ENCODE measurements at places on chromosomes 5 and 9.
A peak's percentile ranks its signal among the peaks of the same experiment; 100 is the strongest.

- H3K27me3 ChIP-seq: no peaks in the 10 kb centered on the region
- H3K4me3 ChIP-seq: no peak overlapping the region
- no peaks in the 10 kb centered on the region for H3K4me1 ChIP-seq
- no peak for DNase-seq
Observed at GRCh38 chr5:124456249-124456648, 290.2 kb downstream of the ZNF608 start.

DNA sequence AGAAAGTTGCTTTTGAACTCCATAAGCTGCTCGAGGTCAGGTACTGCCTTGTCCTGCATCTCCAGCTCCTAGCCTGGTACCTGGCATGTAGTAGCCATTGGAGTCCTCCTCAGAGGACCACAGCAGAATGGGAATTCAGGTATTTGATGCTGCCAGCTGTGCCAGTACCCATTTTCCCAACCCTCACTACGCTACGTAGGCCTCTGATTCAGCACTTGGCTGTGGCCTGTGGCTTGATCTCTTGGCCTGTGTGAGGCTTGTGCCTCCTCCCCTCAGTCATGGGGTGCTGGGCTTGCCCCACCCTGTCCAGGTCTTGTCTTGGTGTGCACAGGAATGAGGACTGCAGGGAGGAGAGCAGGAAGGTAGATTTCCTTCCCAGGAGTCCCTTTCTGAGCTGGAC lies 11.8 kb downstream of the OTULIN start:
- H3K36me3 ChIP-seq: no peaks in the 10 kb centered on the region
- no peak overlapping the region for H3K4me3 ChIP-seq
- H3K27ac ChIP-seq: no peak overlapping the region
- H3K27me3 ChIP-seq: no peaks in the 10 kb centered on the region
- DNase-seq: no peak

DNA sequence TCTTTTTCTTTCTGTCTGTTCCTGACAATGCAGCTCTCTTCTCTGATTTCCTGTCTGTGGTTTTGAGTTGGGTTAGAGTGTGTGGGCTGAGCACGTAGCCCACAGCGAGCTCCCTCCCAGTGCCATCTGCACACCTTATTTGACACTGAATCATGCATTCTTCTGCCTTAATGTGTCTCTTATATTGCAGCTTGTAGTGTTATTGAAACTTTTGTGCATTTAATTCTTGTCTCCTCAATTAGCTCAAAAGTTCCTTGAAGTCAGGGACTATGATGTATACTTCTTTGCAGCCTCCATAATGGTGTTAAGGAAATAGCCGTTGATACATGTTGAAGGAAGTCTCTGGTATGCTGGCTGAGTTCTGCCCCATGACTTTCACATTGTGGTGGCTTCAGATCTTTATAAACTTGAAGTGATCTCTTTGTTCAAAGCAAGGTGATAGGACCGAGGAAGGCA lies 576.2 kb upstream of the CLINT1 start:
- H3K27ac ChIP-seq: no peak overlapping the region
- DNase-seq: no peak
- H3K27me3 ChIP-seq: no peaks in the 10 kb centered on the region
- no peaks in the 10 kb centered on the region for H3K4me1 ChIP-seq

GRCh38 chr9:133914442-133915342 lies 77.4 kb downstream of the VAV2 start:
- DNase-seq: no peak
- H3K27me3 ChIP-seq: no peaks in the 10 kb centered on the region
- no peak overlapping the region for H3K4me3 ChIP-seq
- no peak overlapping the region for H3K27ac ChIP-seq

GRCh38 chr9:92422611-92423338 lies 1.5 kb downstream of the OMD start:
- peak overlapping the region; percentile 70 for H3K27ac ChIP-seq
- H3K36me3 ChIP-seq: no peaks in the 10 kb centered on the region
- H3K4me3 ChIP-seq: peak overlapping the region; percentile 24
- H3K4me1 ChIP-seq: no peaks in the 10 kb centered on the region
- H3K27me3 ChIP-seq: no peaks in the 10 kb centered on the region

- no peak for DNase-seq
- no peak overlapping the region for H3K4me3 ChIP-seq
- H3K27me3 ChIP-seq: no peaks in the 10 kb centered on the region
- no peaks in the 10 kb centered on the region for H3K4me1 ChIP-seq
- no peak overlapping the region for H3K27ac ChIP-seq
Observed at GRCh38 chr5:58394339-58394738, 65.5 kb downstream of the PLK2 start.

DNA sequence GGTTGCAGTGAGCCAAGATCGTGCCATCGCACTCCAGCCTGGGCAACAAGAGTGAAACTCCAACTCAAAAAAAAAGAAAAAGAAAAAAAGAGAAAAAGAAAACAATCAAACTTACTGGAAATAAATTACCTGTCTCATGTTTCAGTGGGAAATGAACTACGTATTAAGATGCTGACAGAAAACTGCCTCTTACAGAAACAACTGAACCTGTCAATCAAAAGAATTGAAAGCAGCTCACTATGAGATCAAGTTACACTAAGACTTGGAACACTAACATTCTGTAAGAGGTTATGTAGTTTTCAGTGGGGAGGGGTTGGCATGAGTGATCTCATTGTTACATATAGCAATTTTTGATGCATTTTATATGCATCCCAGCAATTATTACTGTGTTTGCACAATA lies 64.4 kb upstream of the SPATA31E1 start:
- no peak overlapping the region for H3K4me3 ChIP-seq
- H3K27me3 ChIP-seq: no peaks in the 10 kb centered on the region
- no peak overlapping the region for H3K27ac ChIP-seq
- H3K4me1 ChIP-seq: no peaks in the 10 kb centered on the region

GRCh38 chr5:173420108-173420507 lies 91.9 kb upstream of the STC2 start:
- H3K4me1 ChIP-seq: no peaks in the 10 kb centered on the region
- H3K27me3 ChIP-seq: no peaks in the 10 kb centered on the region
- no peaks in the 10 kb centered on the region for H3K36me3 ChIP-seq
- no peak overlapping the region for H3K27ac ChIP-seq
- DNase-seq: no peak

- no peak overlapping the region for H3K4me3 ChIP-seq
- no peaks in the 10 kb centered on the region for H3K36me3 ChIP-seq
- H3K4me1 ChIP-seq: no peaks in the 10 kb centered on the region
- no peaks in the 10 kb centered on the region for H3K27me3 ChIP-seq
- no peak overlapping the region for H3K27ac ChIP-seq
Observed at GRCh38 chr9:105928416-105928815, 234.1 kb downstream of the TMEM38B start.

GRCh38 chr5:73018892-73019291 lies 63.1 kb downstream of the FCHO2 start:
- no peaks in the 10 kb centered on the region for H3K27me3 ChIP-seq
- H3K27ac ChIP-seq: no peak overlapping the region
- no peaks in the 10 kb centered on the region for H3K36me3 ChIP-seq
- DNase-seq: no peak

- DNase-seq: no peak
- H3K27ac ChIP-seq: no peak overlapping the region
- H3K4me3 ChIP-seq: no peak overlapping the region
- no peaks in the 10 kb centered on the region for H3K36me3 ChIP-seq
- H3K4me1 ChIP-seq: no peaks in the 10 kb centered on the region
Observed at GRCh38 chr9:84504360-84504759, 163.8 kb upstream of the SLC28A3 start.

DNA sequence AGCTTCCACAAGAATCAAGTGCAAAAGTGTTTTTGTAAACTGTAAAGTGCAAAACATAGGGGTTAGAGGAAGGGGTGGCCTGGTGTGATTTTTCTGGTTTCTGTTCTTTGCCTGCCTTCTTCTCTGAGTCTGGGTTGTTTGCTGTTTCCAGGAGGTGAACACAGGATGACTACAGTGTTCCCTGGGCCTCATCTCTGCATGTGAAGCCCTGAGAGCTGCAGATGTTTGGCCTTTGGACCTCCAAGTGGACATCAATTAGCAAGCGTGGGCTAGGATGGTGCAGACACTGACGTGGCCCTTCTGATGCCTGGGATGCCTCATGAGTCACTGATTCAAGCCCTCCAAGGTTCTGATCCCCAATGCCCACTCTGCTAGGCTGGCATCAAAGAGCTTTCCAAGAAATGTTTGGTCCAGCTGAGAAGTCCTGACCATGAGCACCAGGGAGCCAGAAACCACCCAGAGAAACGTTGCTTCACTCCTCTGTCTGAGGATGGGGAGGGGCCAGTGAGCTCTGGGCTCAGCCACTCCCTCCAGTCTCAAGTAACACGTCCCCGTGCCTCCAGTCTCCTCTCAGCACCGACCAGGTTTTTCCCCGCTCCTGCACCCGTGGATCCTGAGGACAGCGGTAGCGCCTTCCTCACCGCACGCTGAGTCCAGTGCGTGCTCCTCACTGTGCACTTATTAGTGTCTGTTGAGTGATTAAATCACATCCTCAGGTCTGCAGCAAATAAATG lies 7.6 kb downstream of the IL9 start:
- no peaks in the 10 kb centered on the region for H3K4me1 ChIP-seq
- no peak overlapping the region for H3K4me3 ChIP-seq
- H3K27ac ChIP-seq: no peak overlapping the region

DNA sequence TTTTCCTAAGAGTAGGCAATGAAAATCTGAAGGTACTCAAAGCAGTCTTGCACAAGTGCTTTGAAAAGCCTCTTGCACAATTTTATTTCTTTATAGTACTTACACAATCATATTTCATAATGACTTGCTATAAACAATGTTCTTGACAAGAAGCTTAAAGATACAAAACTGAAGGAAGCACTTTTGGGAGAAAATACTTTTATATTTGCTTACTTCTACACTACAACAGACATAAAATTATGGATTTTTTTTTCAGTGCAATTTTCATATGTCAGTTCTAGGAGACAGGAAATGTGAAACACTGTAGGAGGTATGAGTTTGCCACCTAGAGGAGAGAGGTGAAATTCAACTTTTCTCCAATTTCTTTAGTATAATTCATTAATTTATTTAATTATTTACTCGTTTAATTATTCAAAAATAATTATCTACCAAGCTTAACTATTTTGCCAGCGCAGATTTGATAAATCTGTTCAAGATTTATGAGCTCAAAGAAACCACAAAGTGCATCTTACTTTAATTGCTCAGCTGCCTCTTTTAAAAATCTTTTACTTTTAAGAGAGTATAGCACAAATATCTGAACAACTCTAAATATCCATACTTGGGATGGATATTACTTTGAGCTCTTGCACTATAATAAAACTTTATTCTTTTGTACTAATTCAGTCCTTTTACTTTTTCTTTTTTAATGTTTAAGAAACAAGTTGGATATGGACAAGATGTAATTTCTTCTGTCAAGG lies 29.0 kb upstream of the CDKN2B start:
- H3K27me3 ChIP-seq: no peaks in the 10 kb centered on the region
- DNase-seq: no peak
- no peak overlapping the region for H3K27ac ChIP-seq
- no peaks in the 10 kb centered on the region for H3K4me1 ChIP-seq
- H3K36me3 ChIP-seq: no peaks in the 10 kb centered on the region

DNA sequence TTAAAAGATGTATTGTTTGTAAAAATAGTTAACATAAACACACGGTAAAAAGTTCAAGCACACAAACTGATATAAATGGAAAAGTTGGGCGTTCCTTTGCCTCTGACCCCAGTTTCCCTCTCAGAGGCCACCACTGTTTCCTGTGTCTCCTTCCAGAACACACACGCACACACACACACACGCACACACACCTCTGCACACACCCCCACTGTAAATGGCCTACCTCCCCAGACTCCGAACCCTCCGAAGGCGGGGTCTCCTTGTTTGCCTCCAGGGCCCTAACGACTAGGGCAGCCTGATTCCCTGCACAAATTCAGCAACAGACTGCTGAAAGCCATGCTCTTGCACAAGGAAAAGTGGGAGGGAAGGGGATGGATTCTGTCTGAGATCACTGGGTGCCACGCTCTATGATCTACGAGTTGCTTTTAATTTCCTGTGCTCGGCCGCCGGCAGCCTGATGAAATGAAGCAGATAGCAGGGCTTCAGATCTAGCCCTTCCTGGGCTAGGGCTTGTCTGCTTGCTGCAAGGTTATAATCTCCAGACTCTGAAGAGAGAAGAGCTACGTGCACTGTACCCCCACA lies 184.0 kb upstream of the IL12B start:
- DNase-seq: no peak
- H3K27me3 ChIP-seq: no peaks in the 10 kb centered on the region
- peaks cover 7% of the 10 kb centered on the region for H3K4me1 ChIP-seq
- H3K36me3 ChIP-seq: no peaks in the 10 kb centered on the region
- H3K4me3 ChIP-seq: no peak overlapping the region

- no peak overlapping the region for H3K4me3 ChIP-seq
- no peaks in the 10 kb centered on the region for H3K36me3 ChIP-seq
- DNase-seq: no peak
- H3K27ac ChIP-seq: no peak overlapping the region
Observed at GRCh38 chr5:105924366-105924765, 1746.4 kb downstream of the EFNA5 start.

DNA sequence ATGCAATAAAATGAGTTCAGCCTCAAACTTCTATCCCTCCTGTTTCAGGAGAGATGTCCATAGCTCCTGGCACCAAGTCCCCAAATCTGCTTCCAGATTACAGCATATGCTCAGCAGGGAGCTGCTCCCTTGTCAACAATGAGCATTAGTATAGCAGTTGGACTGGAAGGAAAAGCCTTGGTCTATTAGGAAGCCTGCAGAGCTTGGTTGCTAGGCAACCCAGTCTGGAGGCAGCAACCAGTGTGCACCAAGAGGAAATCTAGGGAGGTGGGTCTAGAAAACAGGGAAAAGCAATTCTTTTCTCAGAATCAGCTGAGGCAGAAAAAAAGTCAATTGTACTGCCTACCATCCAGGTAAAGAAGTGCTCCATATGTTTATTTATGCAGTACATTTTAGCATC lies 229.5 kb upstream of the NMUR2 start:
- H3K27me3 ChIP-seq: no peaks in the 10 kb centered on the region
- DNase-seq: peak; percentile 14
- H3K36me3 ChIP-seq: no peaks in the 10 kb centered on the region
- no peaks in the 10 kb centered on the region for H3K4me1 ChIP-seq
- no peak overlapping the region for H3K27ac ChIP-seq

- no peak overlapping the region for H3K4me3 ChIP-seq
- no peaks in the 10 kb centered on the region for H3K4me1 ChIP-seq
Observed at GRCh38 chr9:26346942-26347477, 545.6 kb downstream of the CAAP1 start.

- H3K4me3 ChIP-seq: no peak overlapping the region
- H3K27me3 ChIP-seq: no peaks in the 10 kb centered on the region
- DNase-seq: no peak
- no peak overlapping the region for H3K27ac ChIP-seq
- no peaks in the 10 kb centered on the region for H3K4me1 ChIP-seq
Observed at GRCh38 chr9:4574657-4575243, 84.5 kb downstream of the SLC1A1 start.

GRCh38 chr9:132210472-132211145 lies 48.8 kb downstream of the NTNG2 start:
- H3K4me3 ChIP-seq: no peak overlapping the region
- DNase-seq: no peak
- H3K27ac ChIP-seq: no peak overlapping the region
- no peaks in the 10 kb centered on the region for H3K36me3 ChIP-seq
- H3K27me3 ChIP-seq: no peaks in the 10 kb centered on the region

GRCh38 chr5:147568710-147569406 lies 59.0 kb upstream of the DPYSL3 start:
- no peak overlapping the region for H3K4me3 ChIP-seq
- no peaks in the 10 kb centered on the region for H3K27me3 ChIP-seq
- no peak for DNase-seq
- H3K4me1 ChIP-seq: no peaks in the 10 kb centered on the region
- H3K36me3 ChIP-seq: no peaks in the 10 kb centered on the region

- DNase-seq: no peak
- no peak overlapping the region for H3K4me3 ChIP-seq
- H3K27me3 ChIP-seq: no peaks in the 10 kb centered on the region
- no peaks in the 10 kb centered on the region for H3K4me1 ChIP-seq
- no peak overlapping the region for H3K27ac ChIP-seq
Observed at GRCh38 chr5:17727098-17727497, 92.8 kb downstream of the TAF11L14 start.

All from testis (tissue), 5 donors.